Cardiac fibroblast (primary cell): ENCODE measurements at places on chromosomes 4 and X.

GRCh38 chrX:75276666-75277065 is 2.8 kb downstream of the UPRT start:
- no peak for DNase-seq

- DNase-seq, result no peak
These were observed 3.0 kb upstream of the PCGF3 start for GRCh38 chr4:702618-703048.

GRCh38 chr4:7590189-7590588 is 155.5 kb upstream of the PSAPL1 start:
- DNase-seq, result no peak

DNA sequence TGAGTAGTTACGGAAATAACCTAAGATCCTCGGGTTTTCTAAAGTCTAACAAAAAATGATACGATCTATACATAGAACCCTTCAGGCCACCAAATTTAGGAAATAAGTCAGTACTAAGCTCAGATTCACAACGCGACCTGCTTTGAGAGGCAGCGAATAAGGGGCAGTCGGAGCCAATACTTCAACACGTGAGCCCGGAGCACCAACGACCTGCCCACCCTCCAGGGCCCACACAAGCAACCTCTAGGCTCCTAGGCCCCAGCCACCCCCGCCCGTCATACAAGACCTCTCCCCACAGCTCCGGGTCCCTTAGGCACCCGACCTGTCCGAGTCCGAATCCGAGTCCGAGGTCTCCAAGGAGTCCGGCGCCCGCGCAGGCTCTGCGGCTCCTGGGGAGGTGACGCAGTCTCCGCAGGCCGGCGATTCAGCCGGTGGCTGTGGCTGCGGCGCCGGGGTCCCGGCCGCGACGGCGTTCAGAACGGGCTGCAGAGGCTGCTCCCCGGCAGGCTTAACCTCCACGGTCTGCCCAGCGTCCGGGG is 580 bp downstream of the NAF1 start:
- peak; percentile 58 for DNase-seq

DNA sequence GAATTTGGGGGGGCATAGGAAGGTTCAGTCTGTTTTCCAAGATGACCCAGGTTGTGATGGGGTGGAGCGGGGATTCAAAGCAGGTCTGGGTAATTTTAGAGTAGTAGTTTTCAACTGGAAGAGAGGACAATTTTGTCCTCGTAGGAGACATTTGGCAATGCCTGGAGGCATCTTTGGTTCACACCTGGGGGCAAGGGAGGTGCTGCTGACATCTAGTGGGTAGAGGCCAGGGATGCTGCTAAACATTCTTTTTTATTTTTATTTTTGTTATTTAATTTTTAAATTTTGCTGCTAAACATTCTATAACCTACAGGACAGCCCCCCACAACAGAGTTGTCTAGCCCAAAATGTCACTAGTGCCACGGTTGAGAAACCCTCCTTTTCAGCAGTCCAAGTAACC is 1.9 kb downstream of the RAB9A start:
- DNase-seq, result no peak

GRCh38 chr4:128974136-128974581 is 119.2 kb downstream of the SCLT1 start:
- DNase-seq, result no peak

GRCh38 chrX:143121477-143121876 is 95.7 kb downstream of the SPANXN4 start:
- DNase-seq, result no peak

- DNase-seq, result peak; percentile 47
These were observed 22.2 kb downstream of the PHKA2 start for GRCh38 chrX:18961686-18962085.

- DNase-seq, result peak; percentile 67
These were observed 22.2 kb downstream of the APBB2 start for GRCh38 chr4:41192136-41192535.

DNA sequence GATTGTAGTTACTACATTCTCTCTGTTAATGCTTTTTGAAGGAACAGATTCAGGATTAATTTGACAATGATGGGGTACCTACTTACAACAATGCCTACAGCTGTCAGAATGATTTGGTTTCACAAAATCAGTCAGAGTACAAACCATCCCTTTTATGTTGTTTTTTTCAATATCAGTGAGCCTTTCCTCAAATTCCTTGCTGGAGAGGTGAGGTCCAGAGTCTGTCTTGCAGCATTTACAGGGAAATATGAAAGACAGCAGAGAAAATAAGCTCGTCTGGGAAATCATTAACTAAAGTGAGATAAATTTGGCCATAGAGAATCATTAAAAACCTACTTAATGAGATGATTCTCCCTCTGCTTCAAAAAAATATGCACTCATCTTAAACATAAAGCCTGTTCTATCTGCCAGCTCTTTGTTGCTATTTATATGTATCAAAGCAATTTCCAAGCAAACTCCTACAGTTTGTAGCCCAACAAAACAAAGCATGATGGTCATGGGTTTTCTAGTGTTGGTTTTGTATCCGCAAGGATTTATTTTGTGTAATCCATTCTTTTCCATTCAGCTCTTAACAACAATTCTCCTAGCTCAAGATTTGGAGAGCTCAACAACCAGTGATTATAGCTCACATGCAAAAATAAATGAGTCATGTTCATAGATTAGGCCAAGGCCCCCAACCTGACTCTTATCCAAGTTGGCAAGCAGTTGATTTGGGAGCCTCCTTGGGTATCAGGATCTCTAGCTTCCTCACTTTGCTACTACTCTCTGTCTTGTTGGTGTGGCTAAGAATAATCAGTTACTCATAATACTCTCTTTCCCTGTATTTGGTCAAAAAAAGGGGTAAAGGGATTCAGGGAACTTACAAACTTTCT is 222.6 kb downstream of the ENOX2 start:
- DNase-seq, result peak; percentile 65

GRCh38 chrX:12702509-12703091 is 88.6 kb upstream of the PRPS2 start:
- DNase-seq, result peak; percentile 10

DNA sequence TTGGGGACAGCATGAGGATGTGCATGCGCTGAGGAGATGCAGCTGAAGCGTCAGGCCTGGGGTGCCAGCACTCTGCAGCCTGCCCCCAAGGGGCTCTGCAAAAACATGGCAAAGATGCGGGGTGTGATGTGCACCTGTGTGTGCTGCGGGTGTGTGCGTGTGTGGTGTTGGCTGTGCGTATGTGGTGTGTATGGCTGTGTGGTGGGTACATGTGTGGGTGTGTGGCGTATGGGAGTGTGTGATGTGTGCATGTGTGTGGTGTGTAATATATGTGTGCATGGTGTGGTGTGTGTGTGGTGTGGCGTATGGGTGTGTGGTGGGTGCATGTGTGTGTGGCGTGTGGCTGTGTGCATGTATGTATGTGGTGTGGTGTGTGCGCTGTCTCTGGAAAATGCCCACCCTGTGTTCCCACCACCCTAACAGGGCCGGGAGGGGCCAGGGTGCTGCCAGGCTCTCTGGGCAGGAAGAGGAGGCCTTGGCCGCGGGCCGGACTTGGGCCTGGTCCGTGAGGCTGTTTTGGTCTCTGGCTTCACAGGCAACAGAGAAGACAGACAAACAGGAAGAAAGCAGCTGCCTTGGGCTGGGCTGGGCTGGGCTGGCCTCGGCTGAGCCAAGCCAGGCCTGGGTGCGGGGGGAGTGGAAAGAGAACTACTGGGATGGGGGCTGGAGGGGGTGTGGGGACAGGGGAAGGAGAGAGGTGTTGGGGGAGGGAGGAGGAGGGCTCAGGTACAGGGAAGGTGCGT is 1.1 kb upstream of the AVPR2 start:
- DNase-seq, result no peak

DNA sequence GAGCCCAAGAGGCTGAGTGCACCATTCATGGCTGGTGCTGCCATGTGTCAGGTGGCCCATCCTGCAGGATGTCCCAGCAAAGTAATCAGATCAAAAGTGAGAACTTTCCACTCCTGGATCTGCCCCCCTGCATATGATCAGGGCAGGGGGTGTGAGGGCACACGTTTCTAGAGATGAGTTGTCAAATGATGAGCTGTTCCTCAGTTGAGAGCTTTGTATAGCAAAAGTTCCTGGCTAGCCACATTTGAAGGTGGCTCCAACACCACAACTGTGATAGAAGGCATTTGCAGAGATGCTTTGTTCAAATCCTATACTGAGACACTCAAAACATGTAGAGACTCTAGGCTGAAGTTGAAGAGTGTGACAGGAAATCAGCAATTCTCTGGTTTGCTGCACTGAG is 501.8 kb downstream of the BCOR start:
- DNase-seq, result no peak
